HL-60 (cell line): ENCODE measurements at places on chromosomes 2 and 18.

- DNase-seq = no peak
Observed at GRCh38 chr2:33588232-33588631, 10.9 kb downstream of the FAM98A start.

- no peak for DNase-seq
Observed at GRCh38 chr2:152114366-152114765, 15.5 kb upstream of the CACNB4 start.

DNA sequence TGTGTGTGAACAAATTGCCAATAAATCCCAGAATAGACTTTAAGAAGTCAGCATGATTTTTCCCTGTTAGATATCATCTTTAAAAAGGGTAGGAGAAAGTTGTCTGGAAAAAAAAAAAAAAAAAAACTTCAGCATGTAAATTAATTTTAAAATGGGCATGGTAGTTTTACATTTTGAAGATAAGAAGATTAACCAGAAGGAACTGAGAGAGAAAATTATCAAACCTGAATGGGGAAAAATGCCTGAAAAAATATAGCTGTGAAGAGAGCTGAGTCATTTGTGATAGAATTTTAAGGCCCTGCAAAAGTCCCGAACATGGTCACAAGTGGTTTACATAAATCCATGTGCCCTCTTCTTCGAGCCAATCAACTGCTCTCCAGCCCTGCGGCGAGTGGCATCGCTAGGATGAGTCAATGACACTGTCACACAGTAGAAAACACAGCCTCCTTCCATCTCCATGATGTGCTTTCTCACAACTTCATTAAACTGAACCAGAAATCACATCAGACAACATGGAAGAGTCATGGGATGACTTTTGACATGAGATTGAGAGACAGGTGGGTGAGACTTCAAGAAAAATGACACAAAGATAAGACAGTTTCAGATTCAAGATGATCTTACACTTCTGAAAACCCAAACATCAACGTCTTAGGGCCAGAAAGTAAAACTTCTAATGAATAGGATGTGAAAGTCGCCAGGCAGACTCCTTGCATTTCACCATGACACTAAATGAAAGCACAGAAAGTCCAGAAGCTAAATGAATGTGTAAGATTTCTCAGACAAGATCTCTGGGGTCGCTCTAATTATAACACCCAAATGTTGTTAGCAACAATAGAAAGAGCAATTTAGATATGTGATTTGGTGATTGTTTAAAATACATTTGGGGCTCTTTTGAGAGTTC lies 273.0 kb upstream of the ID2 start:
- DNase-seq = no peak

DNA sequence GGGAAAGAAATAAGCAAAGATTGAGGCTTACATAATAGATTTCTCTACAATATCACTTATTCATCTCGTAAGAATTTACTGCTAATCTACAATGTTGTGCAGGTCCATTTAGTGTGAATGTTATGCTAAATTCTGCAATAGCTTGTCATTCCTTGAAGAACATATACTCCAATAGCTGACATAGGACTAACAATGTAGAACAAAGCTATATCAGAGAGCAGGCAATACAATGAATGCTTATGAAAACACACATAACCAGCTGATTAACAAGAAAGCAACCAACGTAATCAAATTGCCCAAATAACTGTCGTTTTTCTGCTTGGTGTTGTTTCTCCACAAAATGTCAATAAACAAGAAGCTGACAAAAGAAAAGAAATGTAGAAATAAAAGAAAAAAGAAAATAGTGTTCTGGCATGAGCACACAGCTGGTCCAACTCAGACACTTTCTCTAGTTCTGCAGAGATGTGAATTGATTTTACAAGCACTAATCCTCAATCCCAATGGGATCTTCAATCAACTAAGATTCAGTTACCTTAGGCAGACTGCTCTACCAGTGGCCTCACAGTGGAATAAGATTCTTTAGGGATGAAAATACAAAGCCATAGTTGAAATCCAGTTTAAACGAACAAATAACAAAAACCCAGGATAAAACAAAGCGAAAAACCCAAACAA lies 1024.7 kb upstream of the PIK3C3 start:
- no peak for DNase-seq

DNA sequence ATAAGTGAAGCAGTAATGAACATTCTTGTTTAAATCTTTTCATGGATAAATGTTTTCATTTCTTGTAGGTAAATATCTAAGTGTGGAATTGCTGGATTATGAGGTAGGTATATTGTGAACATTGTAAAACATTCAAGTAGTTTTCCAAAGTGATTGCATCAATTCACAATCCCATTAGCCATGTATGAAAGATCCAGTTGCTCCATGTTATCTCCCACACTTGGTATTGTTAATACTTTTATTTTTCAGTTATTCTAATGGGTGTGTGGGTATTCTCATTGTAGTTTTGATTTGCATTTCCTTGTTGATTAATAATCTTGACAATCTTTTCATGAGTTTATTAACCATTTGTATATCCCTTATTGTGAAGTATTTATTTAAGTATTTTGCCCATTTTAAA lies 50.3 kb downstream of the MAIP1 start:
- DNase-seq = no peak

DNA sequence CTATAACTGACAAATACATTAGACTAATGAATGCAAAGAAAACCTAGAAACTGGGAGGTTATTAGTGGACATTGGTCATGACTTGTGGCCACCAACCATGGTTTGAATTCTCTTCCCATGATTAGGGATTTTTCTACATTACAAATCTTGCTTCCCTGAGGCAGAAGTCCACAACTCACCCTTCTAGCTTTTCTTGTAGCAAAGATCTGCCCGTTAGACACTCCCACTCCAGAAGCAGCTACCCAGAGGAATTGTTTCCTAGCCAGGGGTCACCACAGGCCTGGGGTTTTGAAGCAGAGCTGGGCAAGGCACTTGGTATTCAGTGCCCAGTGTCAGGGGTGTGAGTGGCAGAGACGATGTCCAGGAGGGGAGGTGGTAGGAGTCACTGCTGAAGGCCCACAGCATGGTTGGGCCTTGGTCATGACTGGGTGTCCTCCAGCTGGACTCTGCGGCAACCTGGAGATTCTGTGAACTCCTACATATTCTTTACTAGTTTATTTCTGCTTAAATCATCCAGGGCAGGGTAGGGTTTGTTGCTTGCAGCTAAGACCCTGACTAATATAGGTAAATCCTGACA lies 54.9 kb downstream of the ACTR2 start:
- no peak for DNase-seq
